ENCODE measurements at places on chromosomes 16 and 17.

GRCh38 chr17:78724544-78724943 lies 57.5 kb downstream of the CYTH1 start:
- DNase-seq = no peak

DNA sequence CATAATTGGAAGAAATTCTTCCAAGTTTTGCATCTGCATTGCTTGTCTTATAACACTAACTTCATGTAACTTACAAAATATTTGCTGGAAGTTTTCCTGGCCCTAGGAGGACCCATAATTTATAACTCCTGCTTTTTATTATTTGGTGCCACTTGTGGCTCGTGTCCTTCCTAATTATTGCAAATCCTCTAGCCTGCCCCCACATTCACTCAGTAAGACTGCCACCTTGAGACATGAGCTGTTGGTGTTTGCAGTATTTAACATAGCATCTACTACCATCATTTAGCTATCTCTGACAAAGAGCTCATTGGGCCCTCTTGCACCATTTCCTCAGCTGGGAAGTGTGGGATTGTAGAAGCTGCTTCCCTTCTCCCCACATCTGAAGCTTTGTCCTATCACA lies 49.5 kb downstream of the FTO start:
- DNase-seq = no peak

DNA sequence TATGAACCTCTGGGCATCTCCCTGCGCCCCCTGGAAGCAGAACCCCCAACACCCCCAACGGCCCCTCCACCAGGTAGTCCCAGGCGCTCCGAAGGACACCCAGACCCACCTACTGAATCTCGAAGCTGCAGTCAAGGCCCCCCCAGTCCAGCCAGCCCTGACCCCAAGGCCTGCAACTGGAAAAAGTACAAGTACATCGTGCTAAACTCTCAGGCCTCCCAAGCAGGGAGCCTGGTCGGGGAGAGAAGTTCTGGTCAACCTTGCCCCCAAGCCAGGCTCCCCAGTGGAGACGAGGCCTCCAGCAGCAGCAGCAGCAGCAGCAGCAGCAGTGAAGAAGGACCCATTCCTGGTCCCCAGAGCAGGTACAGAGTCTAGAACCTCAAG lies 1.5 kb downstream of the BCL6B start:
- DNase-seq = no peak

GRCh38 chr16:53905028-53905427 lies 201.1 kb downstream of the FTO start:
- DNase-seq = no peak

GRCh38 chr17:49387498-49388289 lies 25.6 kb upstream of the ZNF652 start:
- DNase-seq = no peak

- DNase-seq = no peak
These were observed 12.7 kb downstream of the PHLPP2 start for GRCh38 chr16:71711789-71712188.

All from left ventricle myocardium inferior (tissue), 1 donor.